Common myeloid progenitor, CD34-positive (primary cell): ENCODE measurements at places on chromosomes 2 and 18.

GRCh38 chr2:89767572-89768435 is 1076.3 kb downstream of the RPIA start:
- DNase-seq: no peak

GRCh38 chr18:43651057-43651456 is 373.8 kb upstream of the SYT4 start:
- DNase-seq: no peak

GRCh38 chr18:45821026-45821425 is 4.4 kb upstream of the SIGLEC15 start:
- DNase-seq: no peak

- no peak for DNase-seq
Measured at GRCh38 chr2:132430895-132431294, 14.3 kb downstream of the GPR39 start.

GRCh38 chr2:37013315-37013641 is 46.9 kb upstream of the STRN start:
- DNase-seq: no peak

- no peak for DNase-seq
Measured at GRCh38 chr2:190755772-190756415, 107.0 kb downstream of the NAB1 start.

DNA sequence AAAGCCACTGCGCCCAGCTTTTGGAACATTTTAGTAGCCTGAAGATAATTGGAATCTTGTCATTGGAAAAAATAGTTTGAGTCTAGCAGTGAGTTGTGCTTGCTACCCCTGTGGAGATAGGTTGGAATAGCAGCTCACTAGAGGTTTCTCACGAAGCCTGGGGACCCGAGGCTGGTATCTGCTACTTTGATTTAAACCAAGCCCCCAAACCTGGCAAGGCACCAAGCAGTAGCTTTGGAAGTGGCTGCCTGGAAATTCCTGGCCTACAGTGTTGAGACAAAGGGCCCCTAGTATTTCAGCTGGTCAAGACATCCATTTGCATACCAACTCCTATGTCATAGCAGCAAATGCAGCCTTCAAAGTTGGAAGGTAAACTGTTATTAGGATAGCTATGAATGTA is 42.1 kb downstream of the NOP58 start:
- peak; percentile 15 for DNase-seq

DNA sequence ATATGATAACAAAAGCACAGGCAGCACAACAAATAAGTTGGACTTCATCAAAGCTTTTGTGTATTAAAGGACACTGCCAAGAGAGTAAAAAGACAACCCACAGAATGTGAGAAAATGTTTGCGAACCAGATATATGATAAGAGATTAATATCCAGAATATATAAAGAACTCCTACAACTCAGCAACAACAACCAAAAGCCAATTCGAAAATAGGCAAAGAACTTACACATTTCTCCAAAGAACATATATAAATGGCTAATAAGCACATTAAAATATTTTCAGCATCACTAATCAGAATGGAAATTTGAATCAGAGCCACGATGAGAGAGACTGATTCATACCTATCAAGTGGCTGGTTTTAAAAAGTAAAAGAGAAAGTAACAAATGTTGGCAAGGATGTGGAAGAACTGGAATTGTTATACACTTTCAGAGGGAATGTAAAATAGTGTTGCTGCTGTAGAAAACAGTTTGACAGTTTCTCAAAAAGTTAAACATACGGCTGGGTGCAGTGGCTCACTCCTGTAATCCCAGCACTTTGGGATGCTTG is 25.2 kb downstream of the EPB41L5 start:
- DNase-seq: no peak

GRCh38 chr2:174023591-174024523 is 58.7 kb upstream of the SP3 start:
- peak; percentile 44 for DNase-seq

GRCh38 chr18:76410660-76411417 is 84.2 kb downstream of the ZNF516 start:
- no peak for DNase-seq

DNA sequence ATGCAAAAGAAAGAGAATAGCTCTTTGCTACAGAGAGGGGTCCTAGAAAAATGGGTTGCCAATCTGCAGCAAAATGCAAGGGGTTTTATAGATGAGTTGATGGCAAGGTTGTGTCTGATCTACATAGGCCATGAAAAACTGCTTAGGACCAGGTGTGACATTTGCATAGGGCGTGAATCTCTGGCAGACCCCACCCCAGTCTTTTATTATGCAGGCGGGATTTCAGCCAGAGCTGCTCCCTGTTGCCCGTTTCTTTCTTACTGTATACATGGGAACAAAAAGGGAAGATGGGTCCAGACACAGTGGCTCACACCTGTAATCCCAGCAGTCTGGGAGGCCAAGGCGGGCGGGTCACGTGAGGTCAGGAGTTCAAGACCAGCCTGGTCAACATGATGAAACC is 286.4 kb upstream of the LRRTM4 start:
- DNase-seq: no peak

GRCh38 chr2:123958011-123958410 is 67.1 kb upstream of the CNTNAP5 start:
- no peak for DNase-seq

DNA sequence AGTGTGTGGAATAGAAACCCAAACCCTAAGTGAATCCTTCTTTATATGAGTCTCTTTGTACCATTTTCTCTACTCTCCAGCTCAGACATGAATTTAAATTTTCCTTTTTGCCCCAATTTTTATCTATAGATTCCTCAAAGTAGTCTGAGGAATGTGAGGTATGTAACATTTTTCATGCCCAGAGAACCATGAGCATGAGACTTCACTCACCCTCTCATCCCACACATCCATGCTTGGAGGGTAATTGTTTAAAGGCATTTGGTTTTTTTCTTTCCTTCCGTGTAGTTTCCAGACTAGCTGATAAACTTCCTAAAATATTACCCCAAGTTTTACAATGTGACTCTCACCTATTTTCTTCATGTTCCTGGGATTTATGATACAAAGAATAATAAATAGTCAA is 2056.8 kb upstream of the CELF4 start:
- no peak for DNase-seq

GRCh38 chr2:201929281-201930026 is 104.2 kb upstream of the FZD7 start:
- DNase-seq: no peak

DNA sequence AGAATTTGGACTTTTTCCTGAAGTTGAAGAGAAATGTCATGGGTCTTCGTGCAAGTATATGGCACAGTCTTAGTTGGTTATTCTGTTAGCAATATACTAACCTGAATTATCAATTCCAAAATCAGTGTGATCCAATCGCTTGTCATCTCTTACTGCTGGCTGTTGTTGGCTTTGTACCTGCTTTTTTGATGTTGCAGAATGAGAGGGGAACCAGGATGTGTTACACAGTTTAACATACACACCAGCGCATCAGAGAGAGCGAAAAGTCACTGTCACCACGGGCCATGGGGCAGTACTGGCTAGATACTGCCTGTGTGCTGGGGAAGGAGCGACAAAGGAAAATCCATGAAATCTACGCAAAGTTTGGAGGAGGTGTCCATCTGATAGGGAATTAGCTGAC is 59.3 kb upstream of the SPP2 start:
- DNase-seq: no peak

DNA sequence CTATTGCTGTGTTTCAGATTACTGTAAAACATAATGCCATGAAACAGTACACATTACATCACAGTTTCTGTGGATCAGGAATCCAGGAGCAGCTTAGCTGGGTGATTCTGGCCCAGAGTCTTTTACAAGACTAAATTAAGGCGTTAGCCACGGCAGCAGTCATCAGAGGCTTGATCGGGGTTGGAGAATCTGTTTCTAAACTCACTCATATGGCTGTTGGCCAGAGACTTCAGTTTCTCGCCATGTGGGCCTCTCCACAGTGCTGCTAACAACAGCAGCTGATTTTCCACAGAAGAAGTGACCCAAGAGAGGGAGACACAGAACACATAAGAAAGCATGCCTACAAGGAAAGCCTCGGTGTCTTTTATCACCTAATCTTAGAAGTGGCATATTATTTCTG is 89.2 kb upstream of the MYO3B start:
- DNase-seq: no peak

DNA sequence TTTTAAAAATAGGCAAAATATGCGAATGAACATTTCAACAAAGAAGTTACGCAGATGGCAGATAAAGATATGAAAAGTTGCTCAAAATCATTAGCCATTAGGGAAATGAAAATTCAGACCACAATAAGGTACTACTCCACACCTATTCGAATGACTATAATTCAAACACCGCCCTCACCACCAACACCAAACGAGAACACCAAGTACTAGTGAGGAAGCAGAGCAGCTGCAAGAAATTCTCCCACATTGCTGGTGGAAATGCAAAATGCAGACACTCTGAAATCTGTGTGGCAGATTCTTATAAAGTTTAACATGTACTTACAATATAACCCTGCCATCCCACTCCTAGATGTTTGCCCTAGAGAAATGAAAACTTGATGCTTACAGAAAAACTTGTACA is 17.3 kb upstream of the PRKCE start:
- DNase-seq: no peak

DNA sequence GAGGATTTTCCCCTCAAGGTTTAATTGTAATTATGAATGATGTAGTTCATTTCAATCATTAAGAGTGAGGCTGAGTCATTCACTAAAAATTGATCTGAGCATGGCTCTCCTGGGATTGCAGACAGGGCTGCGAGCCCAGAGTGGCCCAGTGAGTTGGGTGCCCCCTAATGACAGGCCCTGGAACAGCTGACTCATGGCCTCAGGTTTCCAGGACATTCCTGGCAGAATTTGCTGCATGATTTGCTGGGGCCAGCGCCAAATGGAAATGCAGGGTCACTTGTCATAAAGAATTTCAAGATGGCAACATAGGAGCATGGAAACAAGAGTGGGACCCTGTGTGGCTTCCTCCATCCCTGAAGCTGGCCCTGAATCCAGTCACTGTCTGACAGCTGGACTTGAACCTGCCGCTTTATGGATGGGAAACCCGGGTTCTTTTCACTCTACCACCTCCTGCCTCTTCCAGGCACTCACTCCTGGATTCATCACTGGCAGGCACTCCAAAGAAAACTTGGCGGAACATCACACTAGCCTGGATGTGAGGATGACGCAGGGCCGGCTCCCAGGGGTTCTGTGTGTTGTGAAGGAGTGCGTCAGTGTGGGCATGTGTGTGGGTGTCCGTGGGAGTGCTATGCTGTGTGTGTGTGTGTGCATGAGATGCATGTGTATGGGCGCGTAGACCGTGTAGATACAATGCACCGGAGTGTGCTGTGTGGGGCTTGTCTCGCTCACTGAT is 15.2 kb downstream of the OTOF start:
- DNase-seq: peak; percentile 14

DNA sequence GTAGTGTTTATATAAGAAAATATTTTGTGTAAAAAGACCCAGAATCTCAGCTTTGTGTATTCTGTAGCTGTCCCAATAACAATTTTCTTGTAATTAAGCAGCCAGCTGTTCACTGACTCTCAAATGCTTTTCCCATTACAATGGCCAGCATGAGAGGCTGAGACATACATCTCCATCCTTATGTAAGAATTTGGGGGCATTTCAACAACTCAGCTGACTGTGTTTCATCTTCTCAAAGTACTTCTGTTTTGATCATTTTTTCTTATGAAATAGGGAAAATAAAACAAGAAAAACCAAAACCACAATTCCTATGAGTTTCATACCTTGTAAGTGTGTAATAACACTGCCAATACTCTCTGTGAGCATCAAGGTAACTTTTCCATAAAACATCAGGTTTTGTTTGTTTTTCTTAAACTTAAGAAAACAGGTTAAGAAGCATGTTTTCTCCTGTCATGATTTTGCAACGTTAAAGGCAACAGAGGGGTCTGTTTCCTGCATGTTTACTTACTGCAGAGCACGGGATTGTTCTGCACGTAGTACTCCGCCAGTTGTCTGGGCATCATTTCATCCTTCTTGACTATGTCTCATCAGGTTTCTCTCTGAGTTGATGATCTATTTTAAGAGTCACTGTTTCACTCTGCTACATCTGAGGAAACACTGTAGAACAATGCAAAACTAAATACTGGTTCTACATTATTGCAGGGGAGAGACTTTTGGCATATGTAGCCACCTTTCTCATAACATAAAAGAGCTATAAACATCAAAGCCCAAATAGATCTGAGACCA is 62.9 kb upstream of the CYRIA start:
- DNase-seq: no peak

- DNase-seq: no peak
Measured at GRCh38 chr2:71721669-71722068, 268.3 kb downstream of the DYSF start.

DNA sequence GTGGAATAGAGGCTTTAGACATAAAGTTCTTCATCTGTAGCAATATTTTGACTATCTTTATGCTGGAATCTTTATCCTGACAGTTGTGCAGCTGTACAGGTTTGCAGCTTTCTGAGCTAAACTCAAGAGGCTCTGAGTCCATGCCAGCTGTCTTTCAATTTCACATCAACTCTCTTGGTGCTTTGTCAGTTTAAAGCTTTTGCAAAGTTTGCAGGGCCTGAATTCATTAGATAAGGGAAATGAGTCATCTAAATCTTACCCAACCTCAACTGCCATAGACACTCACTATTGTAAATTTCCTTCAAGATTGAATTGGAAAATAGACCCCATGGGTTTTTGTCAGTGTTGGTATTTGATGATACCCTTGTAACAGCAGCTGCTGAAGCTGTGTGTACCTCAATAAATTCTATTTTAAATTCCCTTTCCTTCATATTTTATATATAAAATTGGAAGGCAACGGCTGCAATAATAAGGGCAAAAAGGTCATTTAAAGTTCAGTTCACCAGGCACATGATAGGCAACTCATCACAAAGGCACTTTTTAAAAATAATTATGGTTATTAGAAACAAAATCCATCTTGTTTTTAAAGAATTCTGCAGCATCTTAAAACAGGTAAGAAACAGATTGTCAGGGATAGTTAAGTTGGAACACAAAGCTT is 169.9 kb upstream of the SLC39A10 start:
- peak; percentile 72 for DNase-seq

DNA sequence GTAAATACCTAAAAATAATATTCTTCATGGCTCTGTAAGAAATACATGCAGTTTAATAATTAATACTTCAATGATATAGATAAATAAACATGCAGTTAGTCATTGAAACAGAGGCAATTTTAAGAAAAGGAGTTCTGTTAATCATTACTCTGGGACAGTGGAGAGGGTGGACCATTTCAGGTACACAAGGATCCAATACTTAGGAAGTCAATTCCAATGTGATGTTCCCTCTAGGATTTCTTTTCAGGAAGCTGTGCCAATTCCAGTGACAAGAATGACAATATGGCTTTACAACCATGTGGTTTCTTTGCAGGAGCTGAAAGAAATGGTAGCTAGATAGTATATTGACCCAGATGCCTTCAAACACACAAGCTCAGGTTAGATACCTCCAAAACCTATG is 175.8 kb upstream of the NETO1 start:
- DNase-seq: no peak
